Right lung (tissue), 10 donors: ENCODE measurements at places on chromosomes 7 and 10. TPM values are rescaled to one million over a fixed set of nuclear protein-coding genes. Genes with fewer than 3 reads are reported as not detected.

The LOXL4 gene
- polyA plus RNA-seq = 6.3 TPM

The MKI67 gene
- polyA plus RNA-seq = 49.7 TPM

The ADIRF gene
- polyA plus RNA-seq = 5.4 TPM

The BRI3 gene
- 99.1 TPM for polyA plus RNA-seq

The BAG3 gene
- polyA plus RNA-seq = 13.7 TPM

The BTBD16 gene
- 0.10 TPM for polyA plus RNA-seq

The AGR3 gene
- polyA plus RNA-seq = 7.5 TPM

The GLI3 gene
- 28.7 TPM for polyA plus RNA-seq

The GNGT1 gene
- 0.08 TPM for polyA plus RNA-seq

The PPP1R17 gene
- not detected for polyA plus RNA-seq

The ZNHIT1 gene
- polyA plus RNA-seq = 53.5 TPM

The HACD1 gene
- 20.8 TPM for polyA plus RNA-seq
